ENCODE measurements at places on chromosomes 7 and 10. TPM values are rescaled to one million over a fixed set of nuclear protein-coding genes. Genes with fewer than 3 reads are reported as not detected.

CEP55 gene
- 18.4 TPM for polyA plus RNA-seq

KCNMA1 gene
- polyA plus RNA-seq, result 4.5 TPM

STOX1 gene
- polyA plus RNA-seq, result 9.7 TPM

GRCh38 chr7:25854608-25855497 lies 297.1 kb upstream of the NFE2L3 start:
- DNase-seq, result peak; percentile 97

DNA sequence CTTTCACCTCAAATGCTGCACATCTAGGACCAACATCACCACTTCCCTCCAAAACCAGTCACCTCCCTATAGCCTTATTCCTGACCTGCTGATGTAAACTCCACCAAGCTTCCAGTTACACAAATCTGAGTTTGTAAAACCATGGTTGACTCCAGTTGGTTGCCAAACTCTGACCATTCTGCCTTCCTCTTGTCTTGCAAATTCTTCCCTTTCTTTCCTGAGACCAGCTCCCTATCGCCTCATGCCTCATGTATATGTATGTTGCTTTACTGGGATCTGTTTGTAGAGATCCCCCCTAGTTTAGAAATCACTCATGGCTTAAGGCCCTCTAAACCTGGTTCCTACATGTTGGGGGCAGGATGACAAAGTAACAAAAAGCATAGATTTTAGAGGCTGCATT lies 31.3 kb downstream of the PAX2 start:
- DNase-seq, result no peak

DNA sequence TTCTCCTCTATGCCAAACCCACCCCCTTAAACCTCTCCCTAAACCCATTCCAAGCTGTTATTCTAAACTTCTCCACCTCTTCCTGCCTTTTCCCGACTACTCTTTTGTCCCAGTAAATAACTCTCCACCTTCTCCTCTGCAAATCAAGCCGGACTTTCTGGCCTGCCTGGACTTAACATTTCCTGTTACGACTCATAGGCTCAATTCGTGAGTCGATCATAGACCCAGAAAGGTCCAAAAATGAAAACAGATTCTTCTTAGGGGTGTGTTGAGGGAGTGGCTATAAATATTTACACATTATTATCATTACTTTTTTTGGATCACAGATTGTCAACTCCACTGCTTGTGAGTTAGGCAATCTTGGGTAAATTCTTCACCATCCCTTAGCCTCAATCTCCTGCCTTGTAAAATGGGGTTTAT lies 59.0 kb upstream of the HABP2 start:
- no peak for DNase-seq
